ENCODE measurements at places on chromosomes 4 and X.

DNA sequence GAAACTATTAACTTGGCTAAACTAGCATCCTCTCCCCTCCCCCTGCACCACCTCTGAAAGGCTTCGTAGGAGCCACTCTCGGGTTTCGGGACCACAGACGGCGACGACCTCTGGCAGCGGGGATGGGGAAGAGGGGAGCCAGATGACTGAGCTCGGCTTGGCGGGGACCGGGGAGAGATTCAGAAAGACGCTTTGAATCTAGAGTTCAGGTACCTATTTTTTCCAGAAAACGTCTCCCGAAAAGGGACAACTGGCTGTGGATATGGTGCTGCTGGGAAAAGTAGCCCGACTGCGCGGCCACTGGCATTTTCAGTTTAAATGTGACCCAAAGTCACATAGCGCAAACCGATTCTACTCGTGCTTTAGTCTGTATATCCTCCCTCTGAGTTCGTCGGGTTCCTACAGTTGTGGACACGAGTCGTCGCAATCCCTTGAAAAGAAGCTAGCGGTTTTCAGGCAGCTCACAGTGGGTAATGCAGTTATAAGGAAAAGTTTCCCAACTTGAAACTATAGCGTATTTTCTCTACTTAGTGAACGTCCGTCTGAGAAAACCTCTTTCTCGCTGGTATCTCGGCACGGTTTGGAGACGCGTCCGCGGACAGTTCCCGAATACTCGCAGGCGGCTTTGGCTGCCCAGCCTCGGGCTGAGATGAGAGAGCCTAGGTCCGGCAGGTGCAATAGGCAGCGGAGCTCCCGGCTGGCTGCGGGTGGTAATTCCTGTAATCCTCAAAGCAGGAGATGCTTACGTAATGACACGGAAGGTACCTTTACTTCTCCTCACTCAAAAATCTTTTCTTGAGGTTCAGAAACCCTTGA lies 1.3 kb downstream of the PARM1 start:
- DNase-seq, result peak; percentile 9

DNA sequence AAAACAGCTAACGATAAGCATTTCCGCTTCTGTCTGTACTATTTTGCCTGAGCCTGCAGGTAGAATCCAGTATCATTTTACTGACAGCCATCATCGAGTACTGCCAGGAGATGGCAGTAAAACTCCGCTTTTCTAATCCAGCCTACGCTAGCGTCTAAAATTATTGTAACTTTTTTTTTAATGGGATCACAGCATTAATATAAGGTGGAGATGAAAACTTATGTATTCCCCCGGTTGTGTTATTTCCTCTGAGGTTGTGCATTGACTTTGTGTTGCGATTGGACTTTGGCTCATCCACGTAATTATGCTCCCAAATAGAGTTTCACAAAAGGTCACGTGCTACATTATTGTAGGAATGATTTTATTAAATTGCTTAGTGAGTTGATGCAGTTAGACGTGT lies 248.1 kb downstream of the C4orf33 start:
- peak; percentile 35 for DNase-seq

GRCh38 chr4:40933272-40934053 lies 183.7 kb downstream of the NSUN7 start:
- DNase-seq, result no peak

DNA sequence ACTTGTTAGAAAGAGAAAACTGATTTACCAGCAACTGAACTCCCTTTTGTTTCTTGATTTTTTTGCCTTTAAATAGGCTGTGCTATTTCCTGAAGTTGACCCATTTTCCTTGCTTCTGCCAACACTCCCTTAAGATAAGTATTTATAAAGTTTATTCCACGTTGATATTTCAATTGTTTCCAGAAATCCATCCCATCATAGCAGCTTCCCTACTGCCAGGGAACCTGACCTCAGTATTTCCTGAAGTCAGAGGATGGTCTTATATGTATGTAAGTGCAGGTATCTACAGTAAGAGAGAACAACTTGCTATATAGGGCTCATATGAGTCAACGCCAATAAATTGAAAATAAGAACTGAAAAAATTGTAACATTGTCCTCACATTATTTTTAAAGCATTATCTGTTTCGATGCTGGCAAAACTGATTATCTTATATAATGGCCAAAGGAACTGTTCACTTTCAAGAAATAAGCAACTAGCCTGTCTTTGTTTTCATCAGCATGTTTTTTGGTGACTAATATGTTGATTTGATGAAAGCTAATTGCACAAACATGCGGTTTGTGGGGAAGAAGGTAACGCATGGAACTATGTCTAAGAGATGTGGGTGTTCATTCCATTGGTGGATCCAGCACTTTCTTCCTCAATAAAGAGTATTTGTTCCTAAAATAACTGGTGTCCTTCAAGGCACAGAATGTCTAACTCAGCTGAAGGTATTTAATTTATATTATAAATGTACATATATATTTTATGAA lies 4.7 kb downstream of the LIMCH1 start:
- DNase-seq, result no peak

GRCh38 chr4:173556398-173557131 lies 26.5 kb upstream of the HAND2 start:
- DNase-seq, result no peak

DNA sequence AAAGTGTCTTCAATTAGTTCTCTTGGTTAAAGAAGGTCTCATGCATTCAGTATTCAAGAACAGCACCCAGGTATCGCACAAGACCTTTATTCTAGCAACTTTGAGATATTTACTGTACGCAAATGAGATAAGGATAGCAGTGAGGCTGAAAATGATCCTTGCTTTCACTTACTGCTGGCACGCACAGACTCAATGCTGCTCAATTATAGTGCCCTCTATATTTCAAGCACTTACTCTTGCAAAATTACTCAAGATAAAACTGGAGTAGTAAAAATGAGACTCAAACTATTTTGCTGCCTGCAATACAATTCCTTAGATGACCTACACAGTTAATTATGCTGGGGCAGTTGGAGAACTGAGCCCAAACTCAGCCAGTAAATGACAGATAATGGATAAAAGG lies 60.9 kb downstream of the ADGRA3 start:
- DNase-seq, result no peak

DNA sequence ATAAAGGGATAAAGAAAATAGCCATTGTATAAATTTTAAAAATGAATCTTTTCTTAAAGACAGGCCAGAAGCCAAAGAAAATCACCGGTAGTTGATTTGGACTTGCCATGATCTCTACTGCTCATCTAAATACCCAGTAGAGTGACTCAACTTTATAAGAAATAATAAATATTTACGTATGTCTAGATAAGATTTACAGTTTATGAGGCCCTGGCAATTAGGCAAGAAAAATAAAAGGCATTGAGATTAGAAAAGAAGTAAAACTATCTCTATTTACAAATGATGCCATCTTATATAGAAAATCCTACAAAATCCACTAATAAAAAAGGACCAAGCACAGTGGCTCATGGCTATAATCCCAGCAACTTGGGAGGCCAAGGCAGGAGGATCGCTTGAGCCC lies 765.5 kb upstream of the HTR2C start:
- DNase-seq, result no peak

DNA sequence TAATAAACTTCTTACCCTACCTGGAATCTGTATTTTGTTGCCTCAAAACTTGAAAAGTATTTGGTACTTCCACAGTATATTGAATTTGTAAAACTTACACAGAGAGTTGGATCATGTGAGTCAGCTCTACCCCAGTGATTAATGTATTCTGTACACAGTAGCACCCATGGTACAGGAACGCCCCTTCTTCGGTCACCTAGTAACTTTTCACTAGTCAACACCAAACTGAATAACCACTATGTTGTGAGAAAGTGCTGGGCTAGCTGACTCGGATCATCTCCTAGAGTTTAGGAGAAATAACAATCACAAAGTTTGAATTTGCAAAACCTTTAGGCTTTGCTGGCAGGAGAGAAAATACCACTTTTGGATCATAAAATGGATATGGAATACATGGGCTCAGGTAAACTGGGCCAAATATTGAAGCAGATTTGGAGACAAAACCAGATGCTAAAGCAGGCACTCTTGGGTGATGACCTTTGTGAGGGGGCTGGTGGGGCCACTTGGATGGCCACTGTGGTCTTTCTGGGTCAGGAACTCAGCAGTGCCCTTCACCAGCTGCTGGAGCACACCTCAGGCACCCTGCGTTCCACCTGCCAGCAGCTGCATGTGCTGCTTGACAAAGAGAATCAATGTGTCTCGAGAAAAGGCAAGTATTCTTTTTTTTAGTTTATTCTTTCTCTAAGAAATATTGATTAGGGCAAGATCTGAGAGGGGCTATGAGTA lies at the start of gene DTHD1:
Gene DTHD1, plus strand, starts transcription at position 233 of the 723 bp plus-strand sequence. Its CDS starts 143 bp downstream, at position 376.
- no peak for DNase-seq

GRCh38 chr4:71456841-71457240 lies 118.0 kb downstream of the SLC4A4 start:
- no peak for DNase-seq
